ENCODE measurements at places on chromosomes 2 and 18.

DNA sequence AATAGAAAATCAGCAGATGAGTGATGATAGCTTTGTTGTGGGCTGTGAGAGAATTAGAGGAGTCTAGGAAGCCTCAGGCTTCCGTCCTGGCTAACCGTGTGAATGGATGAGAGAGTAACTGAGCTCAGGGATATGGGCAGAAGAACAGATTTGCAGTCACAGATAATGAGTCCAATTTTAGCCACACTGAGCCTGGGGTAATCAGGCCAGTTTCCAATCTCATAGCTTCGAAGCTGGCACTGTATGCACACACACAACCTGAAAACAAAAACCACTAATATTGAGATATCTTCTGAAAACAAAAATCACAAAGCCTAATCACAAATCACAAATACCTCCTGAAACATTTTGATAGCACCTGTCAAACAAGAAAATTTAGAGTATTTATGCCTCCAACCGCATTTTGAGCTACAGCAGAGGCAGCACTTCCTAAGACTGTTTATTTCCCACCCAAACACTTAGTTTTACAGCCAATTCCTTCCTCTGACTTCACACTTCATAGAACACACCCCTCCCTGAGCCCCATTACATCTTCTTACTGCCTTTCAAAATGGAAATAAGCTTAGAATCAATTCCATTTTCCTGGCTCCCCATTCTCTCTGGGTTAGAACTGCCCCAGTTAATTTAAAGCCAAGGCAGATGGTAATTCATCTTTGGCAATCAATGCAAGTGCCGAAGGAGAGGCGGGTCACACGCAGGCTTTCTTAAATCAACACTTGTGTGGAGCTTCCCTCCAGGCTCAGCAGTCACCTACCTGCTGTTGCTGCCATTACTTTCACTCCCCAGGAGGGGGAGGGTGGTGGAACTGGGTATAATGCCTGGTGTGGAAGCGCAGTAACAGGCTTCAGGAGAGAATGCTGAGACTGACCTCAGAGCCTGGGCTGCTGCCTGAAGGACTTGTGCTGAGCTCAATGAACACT is 18.9 kb downstream of the TTR start:
- DNase-seq = no peak

DNA sequence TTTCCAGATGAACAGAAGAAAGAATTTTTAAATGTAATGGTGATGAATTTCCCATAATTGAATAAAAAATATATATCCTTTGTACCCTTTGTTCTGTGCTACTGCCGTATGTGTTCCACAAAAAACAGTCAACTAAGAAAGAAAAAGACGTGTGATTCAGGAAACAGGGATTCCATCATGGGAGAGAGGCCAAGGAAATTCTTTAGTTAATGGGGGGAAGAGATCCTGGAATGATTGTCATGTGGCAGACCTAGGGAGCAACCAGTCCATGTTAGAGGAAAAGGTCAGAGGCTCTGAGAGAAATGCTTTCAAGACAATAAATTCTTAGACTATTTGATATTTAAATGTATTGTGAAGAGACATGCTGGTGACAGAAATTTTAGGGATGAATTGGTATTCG is 76.6 kb downstream of the CPO start:
- DNase-seq = no peak

- DNase-seq = no peak
These were observed 367.8 kb upstream of the ID2 start for GRCh38 chr2:8314063-8314462.

DNA sequence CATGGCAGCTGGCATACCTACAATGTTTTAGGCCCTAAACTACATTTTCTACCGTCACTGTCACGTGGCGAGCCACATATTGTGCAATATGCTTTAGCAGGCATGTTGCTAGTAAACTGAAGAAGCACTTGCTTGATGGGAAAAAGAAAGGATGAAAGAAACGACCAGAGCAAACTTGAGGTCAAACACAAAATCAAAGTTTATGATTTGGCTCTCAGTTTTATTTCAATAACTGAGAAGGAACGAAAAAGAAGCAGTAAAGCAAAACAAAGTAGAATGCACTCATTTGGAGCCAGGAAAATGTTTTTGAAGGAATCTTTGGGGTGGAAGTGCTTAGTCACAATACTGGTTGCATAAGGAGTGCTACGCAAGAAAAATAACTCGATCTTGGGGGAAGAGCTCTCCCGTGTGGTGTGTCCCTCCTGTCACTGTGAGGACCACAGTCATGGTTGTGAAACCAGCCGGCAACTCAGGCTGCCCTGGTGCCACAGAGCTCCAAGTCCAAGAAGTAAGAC is 349.8 kb downstream of the RBM43 start:
- no peak for DNase-seq

GRCh38 chr2:151771599-151772358 is 37.5 kb upstream of the NEB start:
- DNase-seq = no peak

GRCh38 chr2:207501802-207502576 is 27.8 kb upstream of the CREB1 start:
- DNase-seq = no peak

GRCh38 chr2:107591561-107592279 is 235.0 kb upstream of the RGPD4 start:
- no peak for DNase-seq

GRCh38 chr2:10839813-10840212 is 27.2 kb upstream of the PDIA6 start:
- no peak for DNase-seq

DNA sequence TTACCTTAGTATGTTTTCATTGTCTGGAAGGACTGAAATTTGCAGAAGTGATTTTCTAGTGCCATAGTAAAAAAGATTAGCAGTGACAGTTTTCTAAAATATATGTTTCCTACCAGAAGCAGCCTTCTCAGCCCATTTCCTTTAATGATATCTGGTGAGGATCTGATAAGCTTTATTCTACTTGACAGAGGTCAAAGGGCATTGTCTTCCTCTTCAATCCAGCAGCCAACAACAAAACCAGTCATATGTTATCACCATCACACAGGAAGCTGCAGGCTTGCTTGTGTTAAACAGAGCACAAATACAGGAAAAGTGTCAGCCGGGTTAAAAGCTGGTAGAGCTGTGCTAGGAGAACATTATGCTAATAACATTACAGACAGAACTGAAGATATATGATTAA is 35.6 kb upstream of the ZSWIM2 start:
- no peak for DNase-seq

DNA sequence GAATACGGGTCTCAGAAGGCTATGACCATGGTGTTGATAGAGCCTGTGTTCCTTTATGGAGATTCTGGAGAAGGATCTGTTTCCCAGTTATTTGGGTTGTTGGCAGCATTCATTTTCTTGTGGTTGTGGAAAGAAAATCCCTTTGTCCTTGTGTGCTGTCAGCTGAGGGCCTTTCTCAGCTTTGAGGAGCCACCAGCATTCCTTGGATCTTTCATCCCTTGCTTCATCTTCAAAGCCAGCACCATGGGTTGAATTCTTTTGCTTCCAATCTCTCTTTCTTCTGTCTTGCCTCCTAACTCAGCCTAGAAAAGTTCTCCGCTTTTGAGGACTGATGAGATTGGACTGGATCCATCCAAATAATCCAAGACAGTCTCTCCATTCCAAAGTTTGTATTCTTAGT is 103.2 kb upstream of the MMADHC start:
- no peak for DNase-seq

DNA sequence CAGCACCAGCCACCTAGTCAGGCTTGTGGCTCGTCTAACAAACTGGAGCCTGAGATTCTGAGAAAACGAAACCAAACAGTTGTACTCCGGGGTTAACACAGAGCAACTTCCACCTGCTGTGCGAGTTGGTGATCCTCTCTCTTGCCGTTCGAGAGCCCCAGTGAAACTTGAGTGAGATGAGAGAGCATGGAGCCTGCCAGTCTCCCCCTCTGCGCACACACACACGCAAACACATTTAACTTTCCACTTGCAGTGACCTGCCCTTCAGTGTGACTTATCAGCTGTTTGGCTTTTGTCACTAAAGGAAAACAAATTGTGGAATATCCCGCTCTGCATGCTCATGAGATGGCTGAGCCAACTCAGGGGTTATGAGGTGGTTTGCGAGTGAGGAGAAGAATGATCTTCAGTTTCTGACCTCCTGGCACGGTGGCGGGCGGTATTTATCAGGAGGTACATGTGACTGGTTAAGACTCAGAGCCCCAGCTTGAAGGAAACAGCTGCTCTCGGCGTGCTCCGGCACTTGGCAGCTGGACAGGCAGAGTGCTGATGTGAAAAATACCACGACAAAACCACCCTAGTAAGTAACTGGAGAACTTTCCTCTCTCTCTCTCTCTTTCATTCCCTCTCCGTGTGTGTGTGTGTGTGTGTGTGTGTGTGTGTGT is at the start of gene RASGRP3:
TSS of gene RASGRP3 (plus strand) at position 519 of the 662 bp plus-strand sequence. CDS start 38,488 bp downstream, outside the sequence.
- no peak for DNase-seq

- DNase-seq = no peak
These were observed 183.3 kb upstream of the HDAC4 start for GRCh38 chr2:239583879-239584859.

DNA sequence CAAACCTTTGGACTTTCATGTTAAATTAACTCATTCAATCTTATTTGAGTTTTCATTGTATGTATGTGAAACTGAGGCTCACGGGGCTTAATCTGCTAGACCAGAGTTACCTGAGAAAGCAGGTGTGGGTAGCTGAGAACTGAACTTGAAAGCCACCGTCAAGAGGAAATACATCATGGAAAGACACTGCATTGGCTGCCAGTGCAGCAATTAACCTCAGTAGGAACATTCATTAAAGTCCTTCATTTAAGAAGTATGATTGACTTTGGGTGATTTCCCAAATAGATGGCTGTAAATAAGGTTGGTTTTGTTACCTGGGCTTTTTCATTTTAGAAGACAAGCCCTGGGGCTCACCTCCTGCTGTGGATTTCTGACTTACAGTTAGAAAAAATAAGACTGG is 36.5 kb upstream of the MGAT5 start:
- no peak for DNase-seq

DNA sequence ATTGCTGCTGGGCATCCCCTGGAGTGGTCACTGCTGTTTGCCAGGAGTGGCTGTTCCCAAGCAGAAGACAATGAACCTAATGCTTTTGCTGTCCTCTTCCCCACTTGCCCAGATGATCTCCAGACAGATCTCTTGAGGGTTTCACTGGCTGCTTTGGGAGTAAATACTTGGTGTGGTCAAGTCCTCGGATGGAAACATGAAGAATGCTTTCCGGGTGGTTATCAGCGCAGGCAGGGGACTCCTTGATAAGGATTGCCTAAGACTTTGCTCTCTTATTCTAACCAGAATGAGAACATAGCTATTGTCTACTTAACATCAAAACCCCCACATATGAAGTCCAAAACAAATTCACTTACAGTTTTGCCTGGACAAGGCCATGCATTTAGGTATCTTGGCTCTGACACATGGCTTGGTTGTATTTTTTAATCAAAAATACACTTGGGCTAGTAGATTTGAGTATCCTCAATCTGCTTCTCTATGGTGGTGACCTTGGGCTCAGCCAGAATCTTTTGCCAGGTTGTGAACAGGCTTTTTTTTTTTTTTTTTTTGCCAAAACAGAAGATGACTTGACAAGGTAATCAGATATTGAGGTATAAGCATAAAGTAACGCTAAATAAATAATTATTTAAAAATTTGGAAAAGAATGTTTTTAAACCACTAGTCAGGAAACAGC is 34.8 kb upstream of the MYO3B start:
- no peak for DNase-seq

DNA sequence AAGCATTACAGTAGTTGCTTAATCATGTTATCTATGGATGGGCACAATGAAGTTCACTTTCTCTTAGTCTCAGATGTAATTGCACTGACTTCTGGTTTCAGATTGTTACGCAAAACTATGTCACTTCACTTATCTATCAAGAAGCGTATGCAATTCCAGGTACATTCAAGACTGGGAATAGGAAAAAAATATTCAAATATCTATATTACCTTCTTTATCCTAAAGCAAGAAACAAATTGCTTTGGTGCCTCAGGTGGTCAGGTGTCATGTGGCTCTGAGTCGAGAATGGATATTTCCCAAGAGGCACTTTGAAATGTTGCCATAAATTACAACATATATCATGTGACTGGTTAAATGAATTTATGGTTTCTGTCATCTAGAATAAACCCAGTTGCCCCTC is 318.6 kb downstream of the SS18 start:
- no peak for DNase-seq

DNA sequence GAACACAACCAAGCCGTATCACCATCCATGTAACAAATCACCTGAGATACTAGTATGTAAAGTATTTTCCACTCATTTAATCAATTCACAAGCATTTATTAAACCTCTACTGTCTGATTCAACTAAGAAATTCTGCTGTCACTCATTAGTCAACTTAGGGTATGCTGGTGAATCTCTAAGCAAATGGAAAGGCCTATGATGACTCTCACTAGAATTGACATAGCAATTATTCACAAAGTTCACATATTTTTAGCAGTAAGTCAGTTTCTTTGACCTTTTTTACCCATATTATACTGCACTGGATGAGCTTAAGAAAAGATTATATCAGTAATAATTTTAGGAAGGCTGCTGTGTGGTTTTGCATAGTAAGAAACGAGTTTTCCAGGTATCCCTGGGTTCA is 130.1 kb downstream of the SLC8A1 start:
- no peak for DNase-seq

- DNase-seq = no peak
These were observed 2.4 kb upstream of the PMAIP1 start for GRCh38 chr18:59897321-59897954.

DNA sequence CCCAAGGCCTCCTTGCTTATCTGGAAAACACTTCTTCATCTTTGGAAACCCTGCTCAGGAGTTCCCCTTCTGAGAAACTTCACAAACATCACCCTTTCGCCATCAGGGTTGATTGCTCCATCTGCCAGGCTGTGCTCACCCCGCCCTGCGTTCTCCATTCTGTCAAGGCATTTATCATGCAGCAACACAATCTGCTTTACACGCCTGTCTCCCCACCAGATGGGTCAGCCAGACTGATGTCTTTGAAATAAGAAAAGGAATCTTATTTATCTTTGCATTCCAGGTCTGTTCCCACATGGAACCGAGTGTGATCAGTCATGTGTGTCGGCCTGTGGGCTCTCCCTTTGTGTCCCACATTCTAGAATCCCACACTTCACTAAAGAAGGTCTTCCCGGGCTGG is 110.0 kb upstream of the ARL4C start:
- DNase-seq = no peak

- DNase-seq = no peak
These were observed 5.9 kb upstream of the FN1 start for GRCh38 chr2:215441560-215442400.

DNA sequence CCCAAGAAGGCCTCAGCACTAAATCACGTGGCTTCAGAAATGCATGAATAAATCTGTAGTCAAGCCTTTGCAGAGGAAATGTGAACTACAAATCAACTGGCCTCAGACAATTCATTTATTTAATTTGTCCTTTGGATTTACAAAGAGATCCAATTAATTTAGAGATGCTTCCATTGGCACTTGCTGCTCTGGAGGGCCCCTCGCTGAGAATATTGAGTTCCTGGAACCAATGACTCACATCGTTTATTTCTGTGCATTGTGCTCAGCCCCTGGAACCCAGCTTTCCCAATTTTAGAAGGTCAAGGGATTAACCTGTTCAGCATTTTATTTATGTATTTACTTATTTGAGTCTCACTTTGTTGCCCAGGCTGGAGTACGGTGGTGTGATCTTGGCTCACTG is 47.2 kb upstream of the MGAT4A start:
- no peak for DNase-seq

Measured in RWPE2 (cell line).